ENCODE measurements at places on chromosomes 4 and X.

DNA sequence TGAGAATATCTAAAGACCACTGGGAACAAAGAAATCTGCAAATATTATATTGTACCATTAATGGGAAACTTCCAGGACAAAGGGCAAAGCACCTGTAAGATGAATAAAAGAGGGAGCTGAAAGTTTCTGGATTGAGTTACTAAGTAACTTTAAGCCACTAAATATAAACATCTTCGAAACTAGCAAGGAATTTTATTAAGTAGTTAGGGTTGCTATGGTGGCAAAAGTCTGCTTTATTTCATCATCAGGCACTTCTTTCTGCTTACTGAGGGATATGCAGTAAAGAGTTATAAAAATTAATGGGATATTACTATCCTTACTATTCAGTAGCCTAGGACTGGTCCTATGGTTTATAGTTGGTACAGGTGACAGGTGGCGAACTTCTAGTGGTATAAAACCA is 33.0 kb downstream of the SMARCA1 start:
- DNase-seq = no peak

- DNase-seq = no peak
Measured at GRCh38 chr4:166734797-166735196, 499.5 kb downstream of the SPOCK3 start.

DNA sequence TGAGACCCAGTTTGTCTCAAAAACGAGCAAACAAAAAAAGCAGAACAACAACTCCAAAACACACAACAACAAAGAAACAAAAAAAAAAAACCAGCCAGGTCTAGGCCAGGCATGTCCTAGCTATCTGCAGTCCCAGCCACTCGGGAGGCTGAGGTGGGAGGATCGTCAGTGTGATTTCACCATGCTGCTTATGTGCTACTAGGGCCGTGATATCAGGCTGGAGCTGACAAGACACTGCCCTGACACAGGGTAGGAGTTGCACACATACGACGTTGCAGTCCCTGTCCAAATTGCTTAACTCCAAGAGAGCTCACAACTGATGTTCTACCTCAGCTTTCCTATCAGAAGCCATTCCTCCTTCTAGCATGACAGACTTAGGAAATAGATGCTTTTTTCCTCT is 204.9 kb downstream of the AASDH start:
- no peak for DNase-seq

GRCh38 chr4:123976285-123976684 is 579.7 kb downstream of the SPRY1 start:
- DNase-seq = no peak

GRCh38 chr4:165308606-165309005 is 18.9 kb upstream of the MSMO1 start:
- no peak for DNase-seq

GRCh38 chr4:81631958-81632441 is 160.3 kb upstream of the RASGEF1B start:
- no peak for DNase-seq

Data from COLO829 (cell line).